ENCODE measurements at places on chromosomes 6 and 20. TPM values are rescaled to one million over a fixed set of nuclear protein-coding genes. Genes with fewer than 3 reads are reported as not detected.

The ANGPT4 gene
- total RNA-seq, result 0.20 TPM

The PHACTR2 gene
- total RNA-seq, result 57.6 TPM

DNA sequence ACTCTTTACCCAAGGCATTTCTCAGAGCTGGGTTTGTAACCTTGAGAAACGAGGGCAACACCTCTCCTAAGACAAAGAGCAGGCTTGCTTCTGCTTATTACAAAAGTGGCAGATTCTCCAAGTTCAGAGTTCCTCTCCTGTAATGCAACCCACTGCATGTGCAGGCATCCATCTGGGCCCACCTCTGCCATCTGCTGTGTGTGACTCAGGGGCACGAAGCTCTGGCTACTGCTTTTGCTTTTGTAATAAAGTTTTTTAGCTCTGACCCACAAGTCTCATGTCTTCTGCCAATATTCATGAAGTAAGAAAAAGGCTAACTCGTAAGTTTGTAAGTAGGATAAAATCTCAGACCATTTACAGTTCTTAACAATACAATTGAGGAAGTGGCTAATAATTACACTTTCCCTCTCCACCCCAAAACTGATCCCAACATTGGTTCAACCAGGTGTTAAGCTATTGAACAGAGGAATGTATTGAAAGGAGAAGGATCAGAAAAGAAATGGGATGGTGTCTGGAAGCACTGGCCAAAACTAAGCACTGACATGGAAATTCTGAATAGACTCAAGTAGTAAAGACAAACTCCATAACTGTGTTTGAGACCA lies 51.7 kb upstream of the SMLR1 start:
- DNase-seq, result no peak

DNA sequence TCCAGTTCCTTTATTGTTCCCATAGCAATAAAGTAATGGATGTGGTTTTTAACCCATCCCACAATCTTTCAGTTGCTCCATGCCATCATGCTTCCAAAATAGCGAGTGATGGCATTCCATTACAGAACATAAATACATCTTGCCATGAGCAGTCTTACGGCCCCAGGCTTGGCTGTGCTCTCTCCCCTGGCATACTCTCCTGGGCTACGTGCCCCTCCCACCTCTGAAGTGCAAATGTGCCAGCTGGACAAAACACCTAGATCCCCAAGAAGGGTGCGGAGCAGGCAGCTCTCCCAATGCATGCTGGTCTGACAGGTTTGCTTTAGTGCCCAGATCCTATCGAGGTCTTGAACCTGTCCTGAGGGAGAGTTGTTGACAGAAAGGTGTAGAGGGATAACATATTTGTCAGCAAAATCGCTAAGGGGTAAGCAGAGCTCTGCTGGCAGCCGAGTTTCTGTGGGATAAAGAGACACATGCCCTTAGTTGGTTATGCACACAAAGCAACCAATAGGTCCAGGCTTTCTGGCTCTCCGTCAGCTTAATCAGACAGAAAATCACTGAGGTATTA lies 43.9 kb upstream of the PAX1 start:
- no peak for DNase-seq

The TUBB gene
- total RNA-seq, result 277 TPM

The ISM1 gene
- 0.95 TPM for total RNA-seq

GRCh38 chr6:133577851-133578250 lies 311.1 kb upstream of the TCF21 start:
- no peak for DNase-seq

The CAGE1 gene
- total RNA-seq, result not detected

GRCh38 chr6:143701349-143702234 lies 23.8 kb downstream of the PHACTR2 start:
- DNase-seq, result no peak

- no peak for DNase-seq
Measured at GRCh38 chr6:7115543-7116231, 7.9 kb downstream of the RREB1 start.

GRCh38 chr6:156430386-156430785 lies 346.8 kb upstream of the ARID1B start:
- DNase-seq, result no peak

- DNase-seq, result no peak
Measured at GRCh38 chr6:305371-306206, 13.3 kb downstream of the DUSP22 start.

GRCh38 chr6:89553431-89553830 lies 85.1 kb downstream of the LYRM2 start:
- DNase-seq, result no peak

DNA sequence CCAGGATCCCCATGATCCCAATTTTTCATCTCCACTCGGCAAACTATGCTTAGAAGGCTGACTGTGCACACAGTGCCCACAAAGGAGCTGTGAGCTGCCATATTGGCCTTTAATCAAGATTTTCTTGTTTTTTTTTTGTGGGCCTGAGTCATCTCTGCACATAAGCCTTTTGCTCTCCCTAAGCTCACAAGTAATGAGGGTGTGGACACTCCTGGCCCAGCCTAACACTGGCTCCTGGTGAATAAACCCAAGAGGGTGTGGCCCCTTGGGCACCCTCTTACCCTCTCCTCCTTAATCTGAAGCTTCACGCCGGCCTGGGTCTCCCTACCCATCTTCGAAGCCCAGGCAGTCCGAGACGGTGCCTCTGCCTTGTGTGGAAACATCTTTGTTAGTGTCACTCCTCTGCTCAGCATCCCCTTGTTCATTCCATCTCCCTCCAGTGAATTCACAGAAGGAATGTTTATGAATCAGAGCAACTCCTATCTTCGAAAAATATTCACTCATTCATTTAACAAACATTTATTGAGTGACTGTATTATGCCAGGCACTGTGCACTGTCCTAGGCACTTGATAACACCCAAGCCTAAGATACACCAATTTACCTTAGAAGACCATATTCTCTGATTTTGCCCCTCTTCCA lies 22.2 kb upstream of the MRPS10 start:
- DNase-seq, result no peak

GRCh38 chr6:31979238-31979898 lies 2.5 kb upstream of the C4A start:
- DNase-seq, result no peak

Measured in mucosa of gallbladder (tissue), 1 donor.